SK-N-SH (cell line): ENCODE measurements at places on chromosomes 4 and X. TPM values are rescaled to one million over a fixed set of nuclear protein-coding genes. Genes with fewer than 3 reads are reported as not detected.

The IBSP gene
- polyA plus RNA-seq = not detected in 2 replicates

DNA sequence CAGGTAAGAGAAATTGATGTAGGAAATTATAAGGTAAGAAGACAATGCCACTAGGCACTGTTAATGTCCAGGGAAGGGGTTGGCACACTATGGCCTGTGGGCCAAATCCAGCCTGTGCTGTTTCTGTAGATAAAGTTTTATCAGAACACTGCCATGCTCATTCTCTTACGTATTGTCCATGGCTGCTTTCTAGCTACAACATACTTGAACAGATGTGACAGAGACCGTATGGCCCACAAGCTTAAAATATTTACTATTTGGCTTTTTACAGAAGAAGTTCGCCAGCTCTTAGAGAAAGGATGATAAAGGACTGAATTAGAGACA lies 168.0 kb downstream of the CDS1 start:
- DNase-seq = peak; percentile 7

DNA sequence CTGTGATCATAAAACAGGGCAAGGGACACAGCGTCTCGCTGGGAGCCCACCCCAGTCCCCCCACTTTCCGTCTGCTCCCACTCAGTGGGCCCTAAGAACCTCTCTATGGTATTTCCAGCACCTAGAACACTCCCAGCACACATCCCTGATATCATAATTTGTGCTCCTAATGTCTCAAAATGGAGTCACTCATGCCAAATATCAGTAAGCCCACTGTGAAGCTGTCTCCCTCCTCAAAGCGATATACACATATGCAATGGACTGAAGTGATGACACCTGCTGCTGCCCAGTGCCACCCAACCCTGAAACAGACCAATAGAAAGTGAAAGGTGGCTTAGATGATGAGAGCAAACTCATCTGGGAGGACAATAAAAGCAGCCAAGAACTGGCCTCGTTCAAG lies 17.9 kb downstream of the ENPP6 start:
- no peak for DNase-seq

DNA sequence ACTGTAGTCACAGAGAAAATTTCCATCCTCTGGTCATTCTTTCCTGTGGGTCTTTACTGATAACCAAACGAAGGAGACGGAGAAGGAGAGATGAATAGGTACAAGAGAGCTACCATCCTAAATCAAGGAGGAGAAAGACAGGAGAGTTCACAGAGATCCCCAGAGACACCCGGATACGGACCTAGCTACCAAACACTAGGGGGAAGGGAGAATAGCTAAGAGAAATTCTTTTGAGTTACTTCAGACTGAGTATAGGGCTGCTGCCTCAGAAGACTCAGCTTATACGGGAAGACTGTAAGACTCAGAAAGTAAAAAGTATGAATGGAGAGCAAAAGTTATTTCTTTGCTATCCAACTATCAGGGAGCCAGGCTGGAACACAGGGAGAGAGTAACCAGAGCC lies 572.1 kb downstream of the C4orf33 start:
- no peak for DNase-seq

GRCh38 chr4:139454111-139455045 lies at the start of gene RAB33B:
Gene RAB33B (plus strand): TSS chr4:139454121. CDS start chr4:139454196, 75 bp downstream.
- DNase-seq = no peak

DNA sequence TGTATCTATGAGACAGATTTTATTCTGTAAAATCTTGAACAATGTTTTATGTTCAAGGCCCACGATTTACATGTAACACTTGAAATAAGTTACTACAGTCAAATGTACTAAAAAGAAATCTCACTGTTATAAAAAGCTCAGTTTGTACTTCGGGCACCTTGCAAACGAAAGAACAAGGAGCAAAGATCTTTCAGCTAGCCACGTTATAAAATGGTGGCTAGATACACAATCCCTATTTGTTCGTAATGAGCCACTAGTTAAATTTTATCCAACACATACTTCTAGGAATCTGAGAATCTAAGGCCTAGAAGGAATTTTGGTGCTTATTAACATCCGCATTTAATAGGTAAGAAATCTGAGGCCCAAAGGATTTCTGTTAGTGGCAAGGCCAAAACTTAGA lies 2.5 kb downstream of the ARHGEF9 start:
- DNase-seq = no peak

The ZFYVE28 gene
- 2.9 and 3.2 TPM in 2 replicates for polyA plus RNA-seq

The SCOC gene
- 16.0 and 26.8 TPM in 2 replicates for polyA plus RNA-seq

- no peak for DNase-seq
These were observed 165.5 kb downstream of the KLF8 start for GRCh38 chrX:56397636-56398035.
